ENCODE measurements at places on chromosomes 3 and 15.

GRCh38 chr15:47586653-47587224 lies 130.6 kb upstream of the SEMA6D start:
- no peak for DNase-seq

DNA sequence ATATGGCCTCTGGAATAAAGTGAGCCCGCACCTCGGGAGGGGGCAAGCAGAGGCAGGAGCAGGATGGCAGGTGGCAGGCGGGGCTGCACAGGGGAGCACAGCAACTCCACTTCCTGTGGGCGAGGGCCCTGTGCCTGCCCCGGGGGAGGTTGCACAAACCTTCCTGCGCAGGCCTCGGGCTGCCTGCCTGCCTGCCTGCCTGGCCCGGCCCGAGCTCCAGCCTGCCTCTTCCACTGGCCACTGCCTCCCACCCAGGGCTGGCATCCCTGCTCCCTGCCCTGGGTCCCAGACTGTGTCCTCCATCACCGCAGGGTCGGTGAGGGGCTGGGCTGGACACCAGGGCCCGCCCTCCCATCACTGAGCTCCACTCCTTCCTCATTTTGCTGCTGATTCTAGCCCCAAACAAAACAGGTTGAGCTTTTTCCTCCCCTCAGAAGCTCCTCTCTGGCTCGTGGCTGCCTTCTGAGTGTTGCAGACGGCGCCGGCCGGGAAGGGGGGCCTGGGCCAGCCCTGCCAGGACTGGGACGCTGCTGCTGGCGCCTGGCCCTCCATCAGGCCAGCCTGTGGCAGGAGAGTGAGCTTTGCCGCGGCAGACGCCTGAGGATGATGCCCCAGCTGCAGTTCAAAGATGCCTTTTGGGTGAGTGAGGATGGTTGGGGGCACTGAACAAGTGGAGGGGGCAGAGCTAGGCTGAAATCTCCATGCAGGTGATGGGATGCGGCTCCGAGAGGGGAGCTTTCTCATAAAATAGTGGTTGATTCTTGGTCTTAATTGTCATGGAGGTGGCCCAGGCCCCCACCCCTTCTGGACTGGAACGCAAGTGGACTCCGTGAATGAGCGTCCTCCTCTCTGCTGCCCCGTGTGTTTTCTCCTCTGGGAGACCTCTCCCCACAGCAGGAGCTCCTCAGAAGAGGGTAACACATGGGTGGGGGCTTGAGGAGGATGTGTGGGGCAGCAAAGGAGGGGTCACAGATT lies at the start of gene PSTPIP1:
TSS of gene PSTPIP1 (plus strand) at position 156 of the 975 bp plus-strand sequence. CDS start at position 604, 448 bp downstream.
- peak; percentile 39 for DNase-seq

GRCh38 chr15:89877083-89877425 lies 16.7 kb downstream of the AP3S2 start:
- DNase-seq, result no peak

DNA sequence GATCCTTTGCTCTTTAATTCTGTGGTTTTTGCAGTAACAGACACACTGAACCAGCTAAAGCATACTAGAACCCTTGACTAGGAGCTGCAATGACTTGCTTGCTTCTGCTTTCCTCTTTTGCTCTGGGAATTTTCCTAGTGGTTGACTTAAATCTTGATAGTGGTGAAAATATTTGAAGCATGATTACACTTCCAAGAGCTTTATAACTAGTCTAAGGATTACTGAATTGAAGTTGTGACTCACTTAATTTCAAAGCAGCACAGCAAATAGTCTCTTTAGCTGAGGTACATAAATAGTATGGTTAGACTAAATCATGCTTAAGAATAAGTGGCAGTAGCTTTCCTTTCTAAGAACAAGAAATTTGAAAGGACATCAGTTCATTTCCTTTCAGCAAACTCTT lies 513.5 kb upstream of the GBE1 start:
- DNase-seq, result no peak

DNA sequence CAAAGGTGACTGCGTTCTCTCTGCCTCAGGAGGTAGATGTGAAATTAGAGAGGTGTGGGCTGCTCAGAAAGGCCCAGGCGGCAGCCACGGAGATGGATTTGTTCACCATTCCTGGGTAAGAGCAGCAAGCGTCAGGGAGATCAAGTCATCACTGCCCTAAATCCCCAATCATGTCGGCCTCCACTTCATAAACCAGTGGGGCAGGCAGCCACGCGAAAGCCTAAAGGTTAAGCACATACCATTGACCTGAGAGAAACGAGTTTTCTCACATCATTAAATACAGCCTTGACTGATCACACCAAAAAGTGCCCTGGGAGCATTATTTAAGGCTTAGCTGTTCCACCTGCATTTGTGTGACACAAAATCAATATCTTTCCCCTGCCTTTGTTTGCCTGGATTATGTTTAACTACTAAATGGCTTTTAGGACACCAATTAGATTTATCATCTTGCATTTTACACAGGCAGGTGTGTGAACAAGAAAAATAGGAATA lies 50.7 kb upstream of the FOXB1 start:
- no peak for DNase-seq

DNA sequence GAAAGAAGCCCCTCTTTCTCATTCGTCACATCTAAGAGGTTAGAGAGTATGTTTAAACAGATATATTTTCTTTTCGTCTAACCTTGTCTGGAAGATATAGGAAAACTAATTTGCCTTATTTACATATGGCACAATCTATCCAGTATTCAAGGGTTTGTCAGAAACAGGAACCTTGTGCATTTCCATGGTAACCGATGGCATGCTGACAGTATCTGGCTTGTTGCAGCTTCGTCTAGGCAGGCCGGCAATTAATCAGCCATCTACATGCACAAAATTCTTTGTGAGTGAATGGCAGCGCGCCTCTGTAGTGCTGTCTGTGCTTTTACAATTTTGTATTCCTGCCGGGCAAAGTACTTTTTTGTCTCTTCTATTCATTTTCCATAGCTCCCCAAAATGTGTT lies 294.0 kb upstream of the SOX2 start:
- no peak for DNase-seq

DNA sequence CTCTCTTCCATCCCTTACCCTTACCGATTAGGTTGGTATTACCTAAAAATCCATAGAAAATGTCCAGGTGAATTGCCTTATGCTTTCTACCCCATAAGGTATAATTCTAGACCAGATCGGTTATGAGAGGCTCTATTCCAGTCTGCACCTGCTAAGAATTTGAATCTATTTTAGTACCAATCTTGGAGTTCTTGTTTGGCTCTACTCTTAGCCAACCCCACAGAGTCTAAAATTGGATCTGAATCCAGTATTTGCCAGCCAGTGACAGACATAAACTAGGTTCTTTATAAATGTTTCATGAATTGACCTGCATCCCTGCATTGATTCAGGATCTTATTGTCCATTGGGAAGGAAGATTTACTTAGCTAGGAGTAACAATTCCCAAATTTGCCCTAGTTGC lies 6.5 kb downstream of the KLHL24 start:
- no peak for DNase-seq

- DNase-seq, result no peak
These were observed 88.6 kb upstream of the ZNF385D start for GRCh38 chr3:21839592-21839991.

- DNase-seq, result no peak
These were observed 42.4 kb downstream of the TIGIT start for GRCh38 chr3:114336122-114336697.

GRCh38 chr3:145533696-145534095 lies 627.3 kb downstream of the PLOD2 start:
- no peak for DNase-seq

GRCh38 chr15:60682615-60683014 lies 203.7 kb upstream of the ICE2 start:
- no peak for DNase-seq

GRCh38 chr3:99777708-99778107 lies 40.0 kb upstream of the CMSS1 start:
- DNase-seq, result no peak

DNA sequence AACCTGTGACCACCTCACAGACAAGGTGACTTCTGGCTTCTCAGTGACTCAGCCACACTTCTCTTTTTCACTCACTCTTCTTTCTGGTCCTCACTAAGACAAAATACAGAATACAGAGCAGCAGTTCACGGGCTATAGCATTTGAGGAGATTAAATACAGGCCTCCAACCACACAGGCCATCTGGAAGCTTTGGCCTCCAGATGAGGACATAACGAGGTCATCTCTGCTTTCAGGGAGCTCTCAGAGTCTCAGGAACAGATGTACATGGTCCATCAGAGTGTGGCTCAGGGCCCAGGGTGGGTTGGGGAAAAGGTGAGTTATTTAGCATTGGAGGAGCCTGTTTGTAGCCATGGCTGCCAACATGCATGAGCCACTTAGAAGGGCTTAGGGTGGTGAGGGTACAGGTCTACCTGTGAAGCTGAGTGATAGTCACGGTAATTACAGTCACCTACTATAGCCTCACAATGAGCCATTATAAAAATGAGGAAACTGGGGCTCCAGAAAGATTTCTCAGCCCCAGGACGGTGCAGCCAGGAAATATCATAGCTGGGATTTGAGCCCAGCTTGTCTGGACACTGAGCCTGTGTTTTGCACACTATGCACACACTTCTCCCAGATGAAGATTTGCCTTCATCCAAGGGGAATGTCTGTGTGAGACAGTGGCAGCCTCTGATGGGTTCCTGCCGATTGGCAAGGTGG lies 159.8 kb upstream of the CTDSPL start:
- no peak for DNase-seq

GRCh38 chr3:16298891-16299290 lies 33.9 kb downstream of the OXNAD1 start:
- no peak for DNase-seq

- DNase-seq, result no peak
These were observed 138.7 kb upstream of the LRTM1 start for GRCh38 chr3:55066551-55067047.

DNA sequence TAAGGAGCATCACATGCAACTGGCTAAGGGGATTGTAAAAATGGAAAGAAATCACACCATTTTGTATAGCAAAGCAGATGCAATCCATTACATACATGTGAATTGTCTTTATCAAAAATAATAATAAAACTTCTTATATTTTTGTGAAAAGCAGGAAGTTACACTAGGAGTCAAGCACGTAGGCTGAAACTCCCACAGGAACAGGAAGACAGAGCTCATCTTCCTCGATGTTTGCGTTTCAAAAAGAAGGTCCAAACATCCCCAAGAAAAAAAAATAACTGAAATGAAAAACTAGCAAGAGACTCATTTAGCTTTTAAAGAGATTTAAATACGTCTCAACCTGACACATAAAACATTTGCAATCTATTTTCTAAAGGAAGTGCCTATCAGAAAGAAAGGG lies 106.6 kb downstream of the TGFBR2 start:
- no peak for DNase-seq

DNA sequence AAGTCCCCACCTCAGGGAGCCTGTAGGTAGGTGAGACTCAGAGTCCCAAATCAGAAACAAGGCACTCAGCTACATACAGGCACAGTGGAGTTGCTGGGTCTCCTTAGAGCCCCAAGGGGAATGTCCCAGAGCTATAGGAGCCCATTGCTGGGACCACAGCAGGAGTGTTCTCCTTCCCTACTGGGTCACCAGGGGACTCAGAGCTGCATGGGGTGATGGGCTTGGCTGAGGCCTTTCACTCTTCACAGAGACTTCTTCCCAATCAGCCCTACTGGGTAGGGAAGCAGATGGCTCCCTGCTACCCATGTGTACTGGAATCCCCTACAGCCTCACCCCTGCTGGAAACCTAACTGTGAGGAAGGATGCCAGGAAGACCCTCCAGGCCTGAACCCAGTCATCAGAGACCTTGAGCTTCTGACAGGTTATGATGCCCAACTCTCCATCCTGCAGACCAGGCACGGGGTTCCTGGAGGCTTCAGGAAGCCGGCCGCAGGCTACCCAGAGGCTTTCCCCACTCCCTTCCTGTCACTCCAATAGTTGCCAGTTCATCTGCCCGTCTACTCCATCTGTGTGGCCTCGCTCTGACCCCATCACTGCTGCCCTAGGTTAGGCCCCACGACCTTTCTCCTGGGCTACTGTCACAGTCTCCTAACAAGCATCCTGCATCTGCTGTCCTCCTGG lies 24.0 kb downstream of the RASGRF1 start:
- DNase-seq, result no peak

GRCh38 chr15:91790836-91791235 lies 62.7 kb upstream of the SLCO3A1 start:
- DNase-seq, result no peak

GRCh38 chr3:67875858-67876257 lies 221.4 kb upstream of the SUCLG2 start:
- DNase-seq, result no peak

DNA sequence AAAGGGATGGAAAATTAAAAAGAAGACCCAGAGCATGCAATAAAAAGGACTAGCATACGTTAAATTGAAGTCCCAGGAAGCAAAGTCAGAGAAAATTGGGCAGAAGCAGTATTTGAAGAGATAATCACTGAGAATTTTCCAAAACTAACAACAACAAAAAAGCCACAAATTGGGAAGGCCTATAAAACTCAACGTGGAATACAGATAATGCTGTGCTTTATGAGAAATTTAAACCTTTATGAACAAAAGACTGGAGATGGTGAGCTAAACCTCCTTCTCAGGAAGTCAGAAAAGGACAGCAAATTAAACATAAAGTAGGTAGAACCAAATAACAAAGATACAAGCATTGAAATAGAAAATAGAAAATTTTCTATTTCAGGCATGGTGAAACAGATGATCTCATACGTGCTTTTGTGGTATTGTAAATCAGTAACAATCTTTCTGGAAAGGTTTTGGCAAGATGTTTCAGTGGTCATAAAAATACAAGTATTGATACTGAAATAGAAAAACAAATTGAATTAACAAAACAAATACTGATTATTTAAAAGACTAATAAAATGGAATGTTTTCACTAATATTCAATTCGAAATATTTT lies 55.6 kb downstream of the LYSMD4 start:
- no peak for DNase-seq

DNA sequence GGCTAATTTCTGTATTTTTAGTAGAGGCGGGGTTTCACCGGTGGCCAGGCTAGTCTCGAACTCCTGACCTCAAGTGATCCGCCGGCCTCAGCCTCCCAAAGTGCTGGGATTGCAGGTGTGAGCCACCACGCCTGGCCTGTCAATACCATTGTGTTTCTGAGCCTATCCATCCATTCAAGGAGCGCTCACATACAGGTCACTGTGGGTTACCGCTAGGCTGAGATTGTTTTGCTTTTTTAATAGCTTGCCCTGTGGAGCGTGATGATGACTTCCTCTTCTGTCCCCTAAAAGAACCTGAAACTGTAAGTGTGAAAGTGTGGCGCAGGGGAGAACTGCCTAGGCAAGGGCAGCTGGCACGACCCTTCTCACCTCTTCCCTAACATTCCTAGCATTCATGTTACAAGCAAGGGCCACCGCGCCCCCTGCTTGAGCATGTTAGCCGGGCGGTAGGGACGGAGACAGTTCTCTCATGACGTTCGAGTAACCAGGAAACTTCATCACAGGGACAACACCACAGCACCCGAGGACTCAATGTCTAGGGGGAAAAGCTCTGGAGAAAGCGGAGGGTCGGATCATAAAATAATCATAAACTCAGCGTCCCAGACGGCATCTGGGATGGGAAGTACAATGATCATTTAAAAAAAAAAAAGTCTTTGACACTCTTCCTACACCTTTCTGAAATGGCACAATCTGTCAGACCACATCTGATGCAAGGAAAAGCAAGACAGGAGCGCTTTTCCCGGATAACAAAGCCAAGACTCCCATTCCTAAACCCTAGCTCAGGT lies 790 bp downstream of the LAMP3 start:
- DNase-seq, result no peak
